ENCODE measurements at places on chromosomes 7 and 10.

DNA sequence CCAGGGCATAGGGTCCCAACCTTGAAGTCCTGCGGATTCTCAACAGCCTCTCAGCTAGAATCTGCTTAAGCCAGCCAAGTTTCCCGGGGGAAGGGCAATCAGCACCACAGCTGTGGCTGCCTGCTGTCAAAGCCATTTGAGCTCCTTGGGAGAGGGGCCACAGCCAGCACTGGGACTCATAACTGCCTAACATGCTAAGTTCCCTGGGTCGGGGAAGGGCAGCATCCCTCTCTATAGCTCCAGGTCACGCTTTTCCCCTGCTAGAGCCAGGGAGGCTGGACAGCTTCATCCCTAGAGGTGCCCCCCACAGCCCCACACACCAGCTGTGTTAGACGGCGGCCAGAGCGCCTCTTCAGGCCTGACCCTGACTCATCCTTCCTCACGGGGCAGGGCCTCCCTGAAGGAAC, 49.6 kb upstream of the PDE1C start:
- no peak for DNase-seq

- DNase-seq: no peak
Measured at GRCh38 chr7:121273467-121274167, 55.2 kb upstream of the WNT16 start.

DNA sequence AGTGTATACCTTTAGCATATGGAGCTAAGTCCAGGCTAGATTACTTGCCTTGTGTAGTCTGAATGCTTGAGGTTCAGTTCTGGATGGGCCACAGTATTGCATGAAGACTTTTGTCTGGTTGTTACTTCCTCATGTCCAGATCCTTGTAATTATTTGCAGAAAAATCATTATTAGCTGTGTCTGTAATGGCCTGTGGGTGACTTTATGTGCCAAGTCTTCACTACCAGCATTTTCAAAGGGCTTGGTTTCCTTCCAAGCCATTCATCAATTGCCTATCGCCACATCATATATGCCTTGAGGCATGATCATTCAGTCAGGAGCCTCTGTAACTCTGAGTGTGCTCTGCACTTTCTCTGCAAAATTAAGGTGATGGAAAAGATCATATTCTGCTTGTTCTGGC, 13.8 kb upstream of the HDAC9 start:
- DNase-seq: no peak

DNA sequence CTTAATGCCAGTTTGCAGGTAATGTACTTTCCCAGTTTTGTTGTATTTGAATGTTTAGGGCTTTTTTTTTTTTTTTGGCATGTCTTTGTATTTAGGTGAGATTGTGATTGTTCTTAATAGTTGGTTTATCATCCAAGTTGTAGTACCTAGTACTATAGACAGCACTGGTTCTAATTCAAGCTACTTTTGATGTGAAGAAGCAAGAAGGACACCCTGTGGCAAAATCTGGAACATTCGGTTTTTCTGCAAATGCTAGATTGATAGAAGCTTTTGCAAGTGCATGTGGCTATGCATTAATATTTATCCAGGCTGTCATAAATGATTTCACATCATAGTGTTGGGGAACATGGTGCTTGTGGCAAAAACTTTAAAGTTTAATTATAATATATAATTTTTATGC, 248.9 kb downstream of the FOXP2 start:
- DNase-seq: no peak

- no peak for DNase-seq
Measured at GRCh38 chr7:84916161-84916560, 270.7 kb downstream of the SEMA3D start.

DNA sequence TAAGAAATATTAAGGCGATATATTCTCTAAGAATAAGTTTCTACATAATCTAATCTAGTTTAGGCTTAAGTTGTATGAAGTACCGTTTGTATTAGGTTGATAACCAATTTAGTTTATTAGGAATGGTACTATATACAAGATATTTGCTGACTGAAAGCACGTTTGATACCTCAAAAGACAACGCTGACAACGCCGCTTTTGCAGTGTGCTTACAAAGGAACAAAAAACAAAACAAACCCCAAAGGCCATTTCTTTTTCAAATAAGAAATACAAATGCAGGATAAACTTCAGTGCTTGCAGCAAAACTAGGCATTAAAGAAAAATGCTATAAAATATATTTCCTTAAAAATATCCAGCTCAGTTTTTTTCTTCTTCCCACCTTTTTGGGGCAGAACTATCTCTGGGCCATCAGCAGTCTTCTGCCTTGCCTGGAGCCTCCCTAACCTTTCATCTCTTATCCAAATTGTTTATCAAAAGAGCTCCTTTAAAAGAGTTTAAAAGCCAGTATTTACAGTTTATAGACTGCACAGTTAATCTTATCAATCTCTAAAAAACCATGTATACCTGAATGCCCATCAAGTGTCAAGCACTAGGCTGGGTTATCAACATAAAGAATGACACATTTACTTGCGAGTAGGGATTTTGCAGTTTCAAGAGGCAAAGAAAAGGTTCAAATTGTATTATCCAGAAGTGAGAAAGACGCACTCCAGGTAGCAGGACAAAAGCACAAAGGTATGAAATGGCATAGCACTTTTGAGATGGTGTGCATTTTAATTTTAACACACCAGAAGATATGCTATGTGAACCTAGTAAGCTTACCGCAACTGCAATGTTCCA, 4.1 kb upstream of the KMT2E start:
- DNase-seq: no peak

Measured in CD4-positive, alpha-beta T cell treated with Interleukin-15 for 4 hours (primary cell).